CD4-positive, alpha-beta T cell treated with Interleukin-21 for 1 hour (primary cell): ENCODE measurements at places on chromosomes 4 and X.

- DNase-seq = no peak
These were observed 73.3 kb downstream of the MTMR1 start for GRCh38 chrX:150766351-150767044.

GRCh38 chr4:118836301-118837120 is 585 bp upstream of the SEC24D start:
- DNase-seq = peak; percentile 76

DNA sequence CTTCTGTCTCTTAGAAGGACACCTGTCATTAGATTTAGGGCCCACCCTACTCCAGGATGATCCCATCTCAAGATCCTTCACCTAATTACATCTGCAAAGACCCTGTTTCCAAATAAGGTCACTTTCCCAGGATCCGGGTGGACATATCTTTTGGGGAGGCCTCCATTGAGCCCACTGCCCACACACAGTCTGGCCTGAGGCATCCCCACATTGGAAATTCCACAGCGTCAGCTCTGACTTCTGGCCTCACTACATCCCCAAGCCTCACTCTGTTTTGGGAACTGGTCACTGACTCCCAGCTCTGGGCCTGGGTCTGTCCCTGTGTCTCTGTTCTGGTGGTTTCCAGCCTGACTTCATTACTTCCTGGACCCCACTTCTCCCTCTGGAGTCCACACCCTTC is 285.5 kb downstream of the CRLF2 start:
- no peak for DNase-seq

DNA sequence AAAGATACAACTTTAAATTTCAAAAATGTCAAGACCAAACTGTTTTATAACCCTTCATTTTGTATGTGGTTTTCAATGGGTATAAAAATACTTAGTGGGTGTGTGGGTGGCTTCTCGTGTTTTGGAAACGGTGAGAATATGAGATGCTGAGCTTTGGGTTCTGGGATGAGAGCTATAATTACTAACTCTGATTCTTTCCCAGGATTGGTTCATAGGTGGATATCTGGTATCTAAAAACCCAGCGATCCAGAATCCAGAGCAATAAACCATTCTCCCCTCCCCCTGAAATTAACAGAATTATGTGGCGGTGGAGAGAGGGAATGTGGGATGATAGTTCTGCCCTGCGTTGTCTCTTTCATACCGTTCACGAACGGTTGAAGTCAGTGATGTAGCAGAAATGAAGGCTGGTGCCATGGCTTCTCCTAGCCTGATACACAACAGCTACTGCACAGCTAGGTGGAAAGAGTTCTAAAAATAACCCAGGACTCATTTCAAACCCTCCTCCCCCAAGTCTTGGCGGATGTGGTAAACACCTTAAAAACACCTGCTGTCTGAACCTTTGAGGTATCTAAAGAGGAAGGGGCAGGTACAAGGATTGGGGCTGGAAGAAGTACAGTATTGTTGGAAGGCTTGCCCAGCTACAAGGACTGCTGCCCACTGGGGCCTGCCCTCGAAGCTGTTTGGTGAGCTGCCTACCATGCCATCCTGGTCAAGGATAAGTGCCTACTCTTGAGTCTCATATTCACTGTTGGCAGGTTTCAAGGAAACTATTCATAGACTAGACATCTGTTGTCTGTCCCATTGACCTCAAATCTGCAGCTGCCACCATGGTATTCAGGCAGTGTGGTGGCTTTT is 44.5 kb downstream of the SEPTIN11 start:
- peak; percentile 80 for DNase-seq

DNA sequence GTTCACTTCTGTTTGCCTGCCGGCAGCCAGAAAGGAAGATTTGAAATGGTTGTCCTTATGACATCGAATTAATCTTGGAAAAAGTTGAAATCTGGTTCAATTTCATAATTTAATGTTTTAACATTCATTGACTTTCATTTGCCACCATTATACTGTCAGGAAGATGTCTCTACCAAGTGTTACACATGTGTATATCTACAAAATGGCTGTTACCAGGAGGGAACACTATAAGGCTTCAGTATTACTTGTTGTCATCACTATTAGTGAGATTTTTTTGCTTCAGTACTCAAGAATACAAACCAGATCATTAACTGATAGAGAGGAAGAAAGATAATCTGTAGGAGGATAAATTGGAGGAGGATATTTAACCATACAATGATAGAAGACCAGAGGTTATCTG is 71.2 kb downstream of the TSPAN7 start:
- DNase-seq = no peak

- DNase-seq = no peak
These were observed 6.9 kb downstream of the G3BP2 start for GRCh38 chr4:75666299-75666698.

DNA sequence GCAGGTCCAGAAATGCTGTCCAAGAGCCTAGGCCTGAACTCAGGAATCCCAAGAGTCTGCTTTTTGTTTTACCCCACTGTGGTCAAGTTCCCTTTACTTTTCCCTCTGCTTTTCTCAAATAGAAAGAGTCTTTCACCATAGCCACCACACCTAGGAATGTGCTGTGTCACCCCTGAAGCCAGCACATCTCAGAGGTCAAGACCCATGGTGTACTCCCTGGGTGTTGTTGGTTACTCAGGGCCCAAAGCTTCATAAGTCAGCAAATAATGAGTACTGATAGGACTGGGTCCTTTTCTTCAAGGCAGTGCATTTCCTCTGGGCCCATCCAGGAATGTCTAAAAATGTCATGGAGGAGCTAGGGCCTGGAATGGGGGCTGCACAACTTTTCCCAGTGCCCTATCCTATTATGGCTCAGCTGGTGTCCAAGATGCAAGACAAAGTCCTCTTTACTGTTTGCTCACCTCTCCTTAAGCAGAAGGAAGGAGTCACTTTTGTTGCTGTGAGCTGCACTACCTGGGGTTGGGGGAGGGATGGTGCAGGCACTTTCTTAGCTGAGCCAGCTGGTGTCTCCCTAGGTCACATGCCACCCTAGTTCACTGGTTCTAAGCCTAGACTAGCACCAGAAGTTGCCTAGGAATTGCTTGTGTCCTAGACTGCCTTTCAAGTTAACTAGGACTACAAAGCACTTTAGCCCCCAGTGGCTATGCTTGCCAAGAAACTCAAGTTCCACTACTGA is 62.4 kb upstream of the RXFP1 start:
- no peak for DNase-seq

GRCh38 chr4:84931961-84932360 is 34.5 kb downstream of the WDFY3 start:
- DNase-seq = no peak

DNA sequence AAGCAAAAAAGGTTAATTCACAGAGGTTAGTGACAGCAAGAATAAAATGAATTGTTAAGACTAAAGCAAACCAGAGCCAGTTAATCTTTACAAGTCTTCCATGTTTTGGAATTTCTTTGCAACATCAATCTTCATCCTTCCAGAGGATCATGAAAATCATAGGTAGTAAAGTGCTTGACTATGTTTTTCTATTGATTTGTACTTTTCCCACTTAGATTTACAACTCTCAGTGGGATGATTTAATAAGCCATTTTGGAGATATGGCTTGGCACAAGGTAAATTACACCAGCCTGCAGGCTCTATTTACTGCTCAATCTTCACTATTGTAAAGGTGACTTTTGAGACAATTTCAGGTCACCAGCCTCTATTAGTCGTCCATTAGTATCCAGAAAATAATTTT is 26.5 kb downstream of the MSL3 start:
- DNase-seq = no peak

DNA sequence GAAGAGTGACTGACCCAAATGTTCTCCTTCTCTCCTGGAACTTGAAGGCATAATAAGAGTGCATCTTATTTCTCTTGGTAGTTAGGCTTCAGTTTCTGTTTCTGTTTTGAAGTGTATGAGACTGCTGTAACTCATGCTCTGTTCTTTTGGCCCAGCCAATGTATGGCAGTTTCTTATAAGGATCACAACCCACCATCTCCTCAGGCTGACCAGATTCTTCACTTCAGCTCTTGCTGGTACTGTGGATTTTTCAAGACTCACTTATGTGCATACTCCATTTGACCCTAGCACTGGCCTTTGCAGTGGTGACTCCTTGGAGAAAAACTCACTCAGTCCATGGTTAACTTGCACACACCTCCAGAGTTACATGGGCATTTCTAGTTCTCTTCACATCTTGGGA is 9.6 kb upstream of the YTHDC1 start:
- no peak for DNase-seq

DNA sequence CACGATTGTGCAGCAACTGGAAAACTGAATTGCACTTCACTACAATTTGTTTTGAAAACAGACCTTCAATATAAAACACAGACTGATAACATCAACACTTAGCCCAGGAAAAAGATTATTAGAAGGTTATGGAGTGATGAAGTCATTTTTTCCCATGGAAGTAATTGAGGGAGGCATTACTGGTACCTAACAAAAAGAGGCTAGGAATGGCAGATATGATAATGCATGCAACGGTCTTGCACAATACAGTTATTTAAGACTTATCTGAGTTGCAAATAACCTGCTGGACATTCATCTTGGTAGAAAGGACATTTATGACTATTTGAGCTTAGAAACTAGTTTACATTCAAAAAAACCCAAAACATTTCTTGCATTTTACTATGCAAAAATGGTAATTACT is 1031.9 kb downstream of the FAT4 start:
- no peak for DNase-seq

DNA sequence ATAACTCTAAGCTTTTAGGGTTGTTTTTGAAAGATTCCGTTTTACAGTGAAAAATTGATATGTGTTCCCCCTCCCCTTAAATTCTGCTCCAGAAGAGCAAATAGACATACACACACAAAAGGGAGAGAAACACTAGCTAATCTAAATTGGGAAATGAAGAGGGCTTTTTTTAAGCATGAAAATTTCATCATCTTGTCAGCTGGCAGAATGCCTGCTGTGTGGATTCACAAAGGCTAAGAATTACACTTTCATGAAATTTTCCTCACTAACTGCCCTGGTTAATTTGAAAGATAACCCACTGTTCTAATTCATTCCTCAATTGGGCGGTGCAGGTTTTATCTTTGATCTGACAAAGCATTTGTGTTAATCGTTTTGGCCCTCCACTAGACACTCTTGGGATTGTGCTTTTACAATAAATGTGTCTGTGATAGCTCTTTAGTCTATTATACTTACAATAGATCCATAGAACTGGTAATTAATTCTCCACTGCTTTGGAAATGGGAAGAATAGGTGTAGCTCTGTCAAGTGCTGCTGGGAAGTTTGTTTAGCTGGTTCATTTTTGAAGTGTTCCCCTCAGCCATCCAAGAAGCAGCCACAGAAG is 152.9 kb downstream of the POLA1 start:
- no peak for DNase-seq

DNA sequence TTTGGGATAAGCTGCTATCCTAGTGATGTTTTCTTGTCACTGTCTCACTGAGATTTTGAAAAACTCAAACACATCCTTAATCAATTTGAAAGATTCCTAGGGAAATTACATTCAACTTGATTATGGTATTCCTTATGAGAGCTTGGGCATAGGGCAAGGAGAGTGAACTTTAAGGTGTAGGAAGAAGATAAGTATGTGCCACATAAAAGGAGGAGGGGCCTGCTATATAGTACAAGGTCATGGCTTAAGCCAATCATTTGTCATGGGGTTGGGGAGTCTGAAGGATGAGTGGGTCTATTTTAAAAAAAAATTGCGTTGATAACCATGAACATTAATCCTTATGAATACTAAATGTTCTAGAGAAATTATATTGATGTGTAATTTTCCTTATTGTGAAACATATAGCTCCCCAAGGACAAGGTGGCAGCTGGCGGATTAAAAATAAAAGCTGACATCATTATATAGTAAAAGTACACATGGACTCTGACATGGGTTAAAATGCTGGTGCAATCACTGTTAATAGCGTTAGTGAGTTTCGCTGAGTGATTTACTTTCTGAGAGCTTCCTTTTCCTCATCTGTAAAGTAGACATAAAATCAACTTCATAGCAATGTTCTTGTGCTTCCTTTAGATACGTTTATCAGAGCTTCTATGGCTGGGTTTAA is 17.4 kb downstream of the GALNT7 start:
- DNase-seq = no peak

DNA sequence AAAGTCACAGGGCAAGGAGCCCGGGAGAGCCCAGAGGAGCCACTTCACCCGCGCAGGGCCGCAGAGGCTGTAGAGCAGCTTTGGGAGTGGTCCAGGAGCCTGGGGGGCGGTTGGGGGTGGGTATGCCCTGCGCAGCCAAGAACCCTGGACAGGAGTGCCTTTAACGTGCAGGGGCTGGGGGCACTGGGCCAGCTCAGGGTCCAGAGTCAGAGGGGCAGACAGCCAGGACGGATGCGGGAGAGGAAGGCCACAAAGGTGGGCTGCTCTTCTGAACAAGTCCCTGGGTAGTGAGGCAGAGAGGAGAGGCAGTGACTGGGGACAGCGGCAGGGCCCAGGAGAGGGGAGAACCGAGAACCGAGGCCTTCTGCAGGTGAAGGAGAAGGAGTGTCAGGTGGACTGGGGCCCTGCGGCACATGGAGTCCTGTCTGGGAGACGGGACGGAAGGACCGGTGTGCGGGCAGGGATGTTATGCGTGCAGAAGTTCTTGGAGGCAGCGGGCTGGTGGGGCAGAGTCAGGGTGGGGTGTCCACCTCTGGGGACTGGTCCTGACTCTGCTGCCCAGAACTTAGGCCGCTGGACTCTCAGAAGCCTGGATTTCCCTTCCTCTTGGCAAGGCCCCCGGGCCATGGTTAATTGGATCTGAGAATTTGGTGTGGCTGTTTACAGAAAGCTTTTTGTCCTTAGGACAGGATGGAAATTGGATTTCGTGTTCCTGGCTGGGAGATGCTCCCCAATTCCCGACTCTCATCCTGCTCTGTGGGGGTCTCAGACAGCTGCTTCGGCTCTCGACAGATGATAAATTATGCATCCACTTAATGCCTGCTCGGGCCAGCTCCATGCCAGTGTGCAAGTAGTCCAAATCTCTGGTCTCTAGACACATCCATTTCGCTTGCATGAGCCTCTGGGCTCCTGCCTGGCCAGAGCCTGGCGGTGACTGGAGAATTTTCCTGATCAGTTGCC is 31.9 kb downstream of the ADRA2C start:
- DNase-seq = no peak

- DNase-seq = no peak
These were observed 593.8 kb upstream of the DIPK2B start for GRCh38 chrX:45794323-45794994.

DNA sequence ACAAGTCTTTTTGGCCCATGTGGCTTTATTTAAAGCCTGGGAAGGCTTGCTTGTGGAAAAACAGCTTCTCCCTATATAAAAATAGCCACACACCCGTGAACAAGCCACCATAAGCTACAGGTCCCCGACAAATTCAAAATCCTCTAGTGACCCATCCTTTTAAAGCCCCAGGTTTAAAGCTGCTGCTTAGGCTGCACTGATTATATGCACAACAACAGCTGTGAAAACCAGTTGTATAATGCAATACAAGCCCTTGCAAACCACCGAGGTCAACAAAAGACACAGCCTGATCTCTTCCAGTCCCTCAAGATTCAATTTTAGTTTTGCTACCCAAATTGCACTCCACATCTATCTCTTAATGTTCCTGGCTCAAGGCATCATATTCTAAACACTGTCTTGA is 186.0 kb upstream of the WDFY3 start:
- no peak for DNase-seq

DNA sequence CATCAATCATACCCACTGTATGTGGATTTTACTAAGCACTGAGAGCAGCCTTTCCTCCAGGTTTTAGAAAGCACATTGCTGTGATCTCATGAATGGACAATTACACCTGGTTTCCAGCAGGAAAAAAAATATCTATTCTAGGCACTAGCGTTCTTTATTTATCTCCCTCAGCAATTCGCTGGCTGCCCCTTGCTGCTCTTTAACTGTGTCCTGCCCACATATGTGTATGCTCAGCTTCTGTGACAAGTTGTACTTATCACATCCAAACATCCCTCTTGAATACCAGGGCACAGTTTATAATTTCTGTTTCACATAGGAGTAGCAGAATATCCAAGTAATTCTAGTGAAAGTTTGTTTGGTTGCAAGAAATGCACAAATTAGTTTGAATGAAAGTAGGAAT is 146.8 kb downstream of the USP46 start:
- no peak for DNase-seq
